Common myeloid progenitor, CD34-positive (primary cell): ENCODE measurements at places on chromosomes 12 and 14.

- no peak for DNase-seq
Measured at GRCh38 chr14:33567731-33568130, 383.1 kb downstream of the EGLN3 start.

DNA sequence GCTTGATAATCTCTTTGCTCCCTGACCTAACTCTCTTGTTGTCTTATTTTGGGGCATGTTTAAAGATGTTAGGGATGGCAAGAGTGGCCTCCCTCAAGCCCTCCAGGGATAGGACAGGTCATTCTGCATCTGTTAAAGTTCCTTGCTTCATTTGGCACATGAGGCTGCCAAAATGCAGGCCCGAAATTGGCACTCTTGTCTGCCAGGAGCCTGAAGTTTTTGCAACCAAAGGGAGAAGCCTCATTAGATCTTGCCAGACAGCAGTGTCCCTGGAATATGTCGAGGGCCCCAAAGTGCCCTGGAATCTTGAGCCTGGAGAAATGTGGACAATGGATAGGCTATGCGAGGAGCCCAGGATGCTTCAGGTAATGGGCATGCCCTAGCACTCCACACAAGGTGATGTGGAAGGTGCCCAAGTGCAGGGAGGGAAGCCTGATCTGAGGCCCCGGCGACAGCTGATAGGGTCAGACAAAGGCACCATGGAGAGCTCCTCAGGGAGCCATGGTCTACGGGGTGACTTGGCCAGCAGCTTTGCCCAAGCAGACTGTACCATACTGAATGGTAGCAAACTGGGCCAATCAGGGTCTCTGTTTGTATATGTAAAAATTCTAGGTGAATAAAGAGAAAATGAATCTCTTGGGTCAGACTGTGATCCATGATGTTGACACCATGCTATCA lies 173.0 kb upstream of the WSCD2 start:
- DNase-seq, result no peak

- no peak for DNase-seq
Measured at GRCh38 chr12:65508276-65509035, 230.0 kb downstream of the MSRB3 start.

GRCh38 chr12:26496170-26496569 lies 300.8 kb downstream of the SSPN start:
- no peak for DNase-seq

DNA sequence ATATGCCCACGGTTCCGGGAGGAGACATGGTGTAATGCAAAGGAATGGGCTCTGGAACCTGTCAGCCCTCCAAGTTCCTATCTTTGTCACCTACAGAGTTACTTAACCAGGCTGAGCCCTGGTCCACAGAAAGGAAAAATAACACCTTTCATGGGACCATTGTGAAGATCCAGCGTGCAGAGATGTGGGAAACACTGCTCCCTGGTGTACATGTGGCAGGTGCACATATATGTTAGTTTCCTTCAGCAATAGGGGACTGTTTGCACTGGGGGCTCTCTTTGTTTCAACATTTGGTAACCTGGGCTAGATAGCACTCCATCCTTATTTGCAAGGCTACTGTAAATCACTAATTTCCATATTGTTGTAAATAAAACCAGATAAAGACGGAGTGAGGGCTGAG lies 72.3 kb downstream of the ANO2 start:
- DNase-seq, result peak; percentile 34

- DNase-seq, result no peak
Measured at GRCh38 chr12:103779410-103780092, 61.5 kb downstream of the NT5DC3 start.

- peak; percentile 38 for DNase-seq
Measured at GRCh38 chr12:19181666-19182426, 52.3 kb downstream of the PLEKHA5 start.

- no peak for DNase-seq
Measured at GRCh38 chr14:103085106-103086091, 1.4 kb downstream of the LBHD2 start.

- peak; percentile 84 for DNase-seq
Measured at GRCh38 chr14:101665478-101666078, 95.9 kb upstream of the PPP2R5C start.

- DNase-seq, result peak; percentile 64
Measured at GRCh38 chr12:172732-173161, 41.2 kb downstream of the SLC6A12 start.

DNA sequence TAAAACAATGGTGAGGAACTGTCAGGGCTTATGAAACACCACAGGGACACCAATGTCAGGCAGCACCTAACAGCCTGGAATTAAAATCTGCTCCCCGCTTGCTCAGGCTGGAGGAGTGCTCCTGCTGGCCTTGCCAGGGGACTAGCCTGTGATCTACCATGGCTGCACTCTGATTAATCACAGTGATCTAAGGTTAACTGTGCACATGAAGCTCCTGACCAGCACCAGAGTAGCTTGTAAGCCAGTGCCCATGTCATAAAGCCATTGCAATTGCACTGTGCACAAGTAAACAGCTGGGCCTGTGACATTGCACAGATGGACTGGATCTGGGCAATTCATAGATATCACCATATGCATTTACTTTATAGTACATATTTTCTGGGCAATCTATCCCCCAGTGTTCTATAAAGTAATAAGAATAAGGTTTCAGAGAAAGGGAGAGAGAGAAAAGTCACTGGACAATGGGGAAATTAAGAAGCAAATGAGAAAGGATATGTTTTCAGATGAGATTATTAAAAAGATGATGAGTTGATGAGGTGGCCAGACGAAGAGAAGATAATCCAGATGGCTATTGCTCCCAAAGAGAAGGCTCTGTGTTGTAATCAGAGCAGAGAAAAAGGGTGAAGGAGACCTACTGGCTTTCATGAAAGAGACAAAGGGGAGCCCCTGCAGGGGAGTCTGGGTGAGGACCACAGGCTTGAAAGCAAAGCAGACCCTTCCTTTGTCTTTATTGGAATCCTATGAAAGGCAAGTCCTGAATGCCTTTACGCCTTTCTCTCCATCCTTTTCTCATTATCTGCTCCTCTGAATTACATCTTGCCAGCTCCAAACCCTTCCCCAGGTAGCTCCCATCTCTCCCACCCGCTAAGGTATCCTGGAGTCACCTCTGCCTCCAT lies 145.8 kb downstream of the SLC38A6 start:
- DNase-seq, result no peak

GRCh38 chr14:55585854-55586253 lies 5.8 kb downstream of the KTN1 start:
- DNase-seq, result no peak

DNA sequence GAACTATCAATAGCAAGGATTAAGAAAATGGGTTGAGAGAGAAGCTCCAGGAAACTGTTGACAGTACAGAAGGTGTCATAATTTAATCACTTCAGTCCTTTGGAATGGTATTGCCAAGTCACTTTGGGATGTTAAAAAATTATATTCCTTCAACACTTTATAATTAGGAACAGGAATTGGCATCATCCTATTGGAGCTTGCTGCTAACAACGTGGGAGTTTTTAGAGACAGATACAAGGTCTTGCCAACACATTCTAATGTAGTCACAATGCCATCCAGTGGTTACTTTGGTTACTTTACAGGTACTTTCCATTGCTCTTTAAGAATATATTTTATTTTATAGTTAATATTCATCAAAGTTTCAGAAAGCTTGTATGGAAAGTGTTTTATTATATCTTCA lies 310.1 kb downstream of the SYT1 start:
- peak; percentile 38 for DNase-seq

DNA sequence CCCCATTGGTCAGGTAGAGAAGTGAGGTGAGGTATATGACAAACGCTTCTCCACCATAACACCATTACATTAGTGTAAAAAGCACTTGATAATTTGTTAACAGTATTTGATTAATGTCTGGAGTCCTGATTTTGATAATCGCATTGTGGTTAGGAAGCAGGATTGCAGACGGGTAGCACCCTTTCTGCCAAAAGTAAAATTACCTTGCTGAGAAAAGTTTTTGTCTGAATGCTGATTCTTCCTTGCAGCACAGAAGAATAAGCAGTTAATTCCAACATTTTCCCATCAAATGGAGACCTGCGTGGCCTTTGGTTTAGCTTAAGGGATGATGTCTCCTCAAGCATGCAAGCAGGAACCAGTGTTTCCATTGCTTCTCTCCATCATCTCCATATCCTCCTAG lies 1090.2 kb upstream of the TMEM132C start:
- DNase-seq, result no peak

GRCh38 chr14:94051115-94051514 lies 25.0 kb downstream of the OTUB2 start:
- DNase-seq, result no peak

DNA sequence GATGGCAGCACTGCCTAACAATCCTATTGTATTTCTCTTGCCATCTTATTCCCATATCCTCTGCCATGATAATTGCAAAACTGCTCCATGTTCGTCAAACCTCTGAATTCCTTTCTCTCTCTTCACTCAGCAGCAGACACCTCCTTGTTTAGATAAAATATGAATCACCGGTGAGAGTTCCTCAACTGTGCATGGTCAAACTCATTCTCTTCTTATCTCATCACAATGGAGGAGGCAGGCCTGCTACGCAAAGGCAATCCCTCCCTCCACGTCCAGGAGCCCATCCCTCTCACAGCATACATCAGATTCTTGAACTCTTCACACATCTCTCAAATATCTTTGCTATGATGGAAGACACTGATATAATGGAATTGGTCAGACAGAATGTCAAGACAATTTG lies 90.1 kb upstream of the DAAM1 start:
- DNase-seq, result no peak

- DNase-seq, result no peak
Measured at GRCh38 chr12:70418101-70418500, 52.0 kb downstream of the KCNMB4 start.

- no peak for DNase-seq
Measured at GRCh38 chr12:41992692-41993215, 151.9 kb downstream of the GXYLT1 start.

DNA sequence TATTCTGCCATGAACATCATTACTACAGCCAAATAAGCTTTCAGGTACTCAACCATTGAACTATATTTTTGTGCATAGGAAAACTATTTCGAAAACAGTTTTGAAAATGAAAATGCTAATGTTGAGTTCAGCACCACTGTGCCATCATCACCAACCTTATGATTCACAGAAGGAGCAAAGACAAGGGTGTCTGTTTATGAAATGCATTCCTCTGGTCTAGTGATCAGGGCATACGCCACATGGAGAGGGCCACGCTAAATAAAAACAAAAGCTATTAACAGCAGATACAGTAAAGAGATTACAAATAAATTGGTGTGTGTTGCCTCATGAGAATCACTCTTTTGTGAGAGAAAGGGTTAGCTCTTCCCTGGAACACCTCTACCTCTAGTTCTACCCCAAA lies 43.2 kb upstream of the BMAL2 start:
- no peak for DNase-seq

GRCh38 chr12:104207416-104208205 lies 8.0 kb upstream of the TXNRD1 start:
- DNase-seq, result peak; percentile 56

GRCh38 chr12:112112409-112113133 lies 4.0 kb upstream of the NAA25 start:
- DNase-seq, result no peak

GRCh38 chr14:44804391-44804790 lies 157.4 kb downstream of the KLHL28 start:
- no peak for DNase-seq

GRCh38 chr14:102500713-102501112 lies 8.9 kb downstream of the ANKRD9 start:
- DNase-seq, result no peak

DNA sequence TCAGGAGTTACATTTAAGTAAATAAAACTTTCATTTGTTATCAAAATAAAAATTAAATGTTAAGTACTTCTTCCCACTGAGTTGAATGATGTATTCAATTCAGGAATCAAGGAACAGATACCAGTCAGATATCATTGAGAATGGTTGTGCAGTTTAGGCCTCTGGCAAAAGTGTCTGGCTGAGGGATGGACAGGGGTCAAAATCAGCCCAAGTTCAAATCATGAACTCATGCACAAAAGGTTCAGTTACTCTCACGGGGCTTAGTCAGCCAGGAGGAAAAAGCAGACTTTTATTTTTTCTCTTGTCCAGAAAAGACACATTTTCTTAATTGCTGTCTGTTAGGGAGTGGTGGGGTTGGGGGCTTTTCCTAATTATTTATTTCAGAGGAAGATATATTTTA lies 166.3 kb downstream of the RASSF9 start:
- DNase-seq, result no peak

DNA sequence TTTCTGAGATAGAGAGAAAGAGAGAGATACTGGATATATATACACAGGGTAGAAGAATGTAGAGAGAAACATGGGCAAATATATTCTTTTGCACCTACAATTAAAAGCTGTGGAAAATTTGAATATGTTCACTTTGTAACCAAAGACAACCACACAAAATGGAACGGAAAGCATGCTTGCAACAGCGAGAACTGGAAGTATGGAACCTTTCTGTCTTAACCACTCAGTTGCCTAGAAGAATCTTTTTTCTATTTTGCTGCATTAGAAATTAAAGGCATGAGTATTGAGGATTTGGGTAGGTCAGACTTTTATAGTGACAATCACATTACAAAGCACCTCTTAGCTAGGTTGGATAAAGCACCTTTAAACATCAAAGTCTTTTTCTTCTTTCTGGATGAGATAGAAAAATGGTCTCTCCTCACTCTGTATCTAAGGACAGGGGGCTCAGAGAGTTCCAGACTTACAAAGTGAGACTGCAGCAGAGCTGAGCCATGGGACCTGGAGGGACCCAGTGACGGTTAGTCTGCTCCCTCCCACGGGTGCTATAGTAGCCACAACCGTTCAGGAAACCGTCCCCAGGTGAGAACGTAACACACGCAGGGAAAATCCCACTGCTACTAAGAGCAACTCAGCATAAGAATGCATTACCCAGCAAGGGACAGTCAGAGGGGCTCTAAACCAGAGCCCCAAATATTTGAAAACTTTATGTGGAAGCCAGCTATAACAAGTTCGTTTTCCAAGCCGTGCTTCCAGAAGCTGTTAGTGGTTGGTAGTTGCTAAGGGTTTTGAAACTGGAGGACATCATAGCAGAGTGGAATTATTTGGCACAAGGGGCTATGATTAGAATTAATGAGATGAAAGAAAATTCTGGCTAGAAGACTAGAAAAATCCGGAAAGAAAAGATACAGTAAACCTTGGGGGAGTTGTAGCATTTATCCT lies 97.1 kb downstream of the DAD1 start:
- no peak for DNase-seq

- DNase-seq, result peak; percentile 4
Measured at GRCh38 chr12:123854918-123855317, 92.8 kb downstream of the DNAH10 start.

DNA sequence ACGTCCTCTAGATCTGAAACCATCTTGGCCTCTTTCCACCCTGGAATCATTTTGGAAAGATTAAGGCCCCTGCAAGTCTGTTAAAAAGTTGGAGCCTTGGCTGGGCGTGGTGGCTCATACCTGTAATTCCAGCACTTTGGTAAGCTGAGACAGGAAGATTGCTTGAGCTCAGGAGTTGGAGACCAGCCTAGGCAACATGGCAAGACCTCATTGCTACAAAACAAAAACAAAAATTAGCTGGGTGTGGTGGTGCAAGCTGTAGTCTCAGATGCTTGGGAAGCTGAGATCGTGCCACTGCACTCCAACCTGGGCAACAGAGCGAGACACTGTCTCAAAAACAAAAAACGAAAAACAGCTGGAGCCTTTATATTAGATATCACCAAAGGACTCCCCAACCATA lies 10.9 kb upstream of the ABCD4 start:
- no peak for DNase-seq

GRCh38 chr12:91381309-91381804 lies 198.7 kb upstream of the DCN start:
- DNase-seq, result peak; percentile 95
